Stimulated activated CD8-positive, alpha-beta memory T cell treated with anti-CD3 and anti-CD28 coated beads, Interleukin-2, amount 100 ng/mL, for 1 hour (primary cell): ENCODE measurements at places on chromosomes 2 and 18.

- DNase-seq = no peak
Measured at GRCh38 chr2:20333738-20334137, 16.9 kb downstream of the PUM2 start.

DNA sequence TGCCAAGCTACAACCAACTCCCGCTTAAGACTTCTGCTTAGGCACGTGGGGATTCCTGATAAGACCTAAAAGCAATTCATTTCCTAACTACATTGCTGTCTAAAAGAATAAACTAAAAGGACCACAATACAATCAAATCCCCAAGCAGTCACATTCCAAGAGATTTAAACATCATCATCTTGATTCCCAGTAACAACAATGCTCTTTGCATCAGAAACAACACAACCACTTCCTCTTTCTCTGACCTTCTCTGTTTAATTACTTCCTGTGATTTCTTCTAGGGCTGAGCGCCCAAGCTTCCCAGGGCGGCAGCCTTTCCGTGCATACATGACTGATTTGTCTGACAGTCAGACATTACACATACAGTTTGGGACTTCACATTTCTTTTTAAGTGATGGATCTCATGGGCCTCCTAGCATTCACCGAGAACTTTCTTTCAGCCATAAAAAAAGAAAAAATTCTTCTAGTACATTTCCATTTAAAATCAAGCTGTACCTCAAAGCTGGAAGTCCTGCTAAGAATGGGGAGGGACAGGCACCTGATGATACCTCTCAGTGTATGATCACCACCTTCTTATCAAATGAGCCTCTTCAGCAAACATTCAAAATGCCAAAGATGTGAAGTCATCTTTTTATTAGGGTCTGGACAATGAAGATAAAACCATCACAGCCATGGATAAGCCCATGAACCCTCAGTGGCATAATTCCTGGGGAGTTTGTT, 11.5 kb downstream of the SPRED2 start:
- no peak for DNase-seq

- DNase-seq = no peak
Measured at GRCh38 chr2:121887513-121888188, 132.2 kb downstream of the TSN start.

GRCh38 chr2:207682557-207682956, 28.9 kb upstream of the CCNYL1 start:
- DNase-seq = no peak

GRCh38 chr2:242030858-242031257, 161.3 kb downstream of the RTP5 start:
- DNase-seq = no peak

- no peak for DNase-seq
Measured at GRCh38 chr2:238108423-238109183, 8.5 kb downstream of the ESPNL start.

- no peak for DNase-seq
Measured at GRCh38 chr2:64466478-64467085, 12.6 kb downstream of the LGALSL start.

- DNase-seq = no peak
Measured at GRCh38 chr2:112061299-112061698, 6.2 kb downstream of the TMEM87B start.

- DNase-seq = no peak
Measured at GRCh38 chr2:120525056-120526046, 179.4 kb downstream of the INHBB start.
